ENCODE measurements at places on chromosomes 2 and 18.

DNA sequence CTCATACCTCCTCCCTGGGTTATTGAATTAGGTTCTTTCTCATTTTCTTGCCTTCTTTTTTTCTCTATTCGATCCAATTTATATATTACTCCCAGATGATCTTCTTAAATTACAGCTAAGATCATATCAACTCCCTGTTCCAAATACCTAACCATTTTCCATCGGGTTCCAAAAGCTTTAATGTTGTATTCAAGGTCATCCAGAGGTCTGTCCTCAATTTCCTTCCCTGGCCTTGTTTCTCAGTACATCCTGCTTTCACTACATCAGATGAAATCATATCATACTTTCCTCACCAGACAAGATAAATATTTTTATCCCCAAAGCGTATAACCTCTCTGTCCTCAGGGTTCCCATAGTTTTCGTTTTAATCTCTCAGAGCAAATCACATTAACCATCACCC is 36.3 kb upstream of the GREB1L start:
- DNase-seq, result no peak

DNA sequence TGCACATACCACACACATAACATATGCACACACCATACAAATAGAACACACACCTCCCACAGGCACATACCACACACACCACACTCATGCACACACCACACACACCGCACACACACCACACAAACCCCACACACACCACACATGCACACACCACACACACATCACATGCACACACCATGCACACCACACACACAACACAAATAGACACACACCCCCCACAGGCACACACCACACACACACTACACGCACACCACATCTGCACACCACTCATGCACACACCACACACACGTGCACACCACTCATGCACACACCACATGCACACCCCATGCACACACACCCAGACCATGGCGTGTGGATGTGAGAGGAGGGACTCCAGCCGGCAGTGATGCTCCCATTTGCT is 161.7 kb upstream of the TPO start:
- DNase-seq, result no peak

DNA sequence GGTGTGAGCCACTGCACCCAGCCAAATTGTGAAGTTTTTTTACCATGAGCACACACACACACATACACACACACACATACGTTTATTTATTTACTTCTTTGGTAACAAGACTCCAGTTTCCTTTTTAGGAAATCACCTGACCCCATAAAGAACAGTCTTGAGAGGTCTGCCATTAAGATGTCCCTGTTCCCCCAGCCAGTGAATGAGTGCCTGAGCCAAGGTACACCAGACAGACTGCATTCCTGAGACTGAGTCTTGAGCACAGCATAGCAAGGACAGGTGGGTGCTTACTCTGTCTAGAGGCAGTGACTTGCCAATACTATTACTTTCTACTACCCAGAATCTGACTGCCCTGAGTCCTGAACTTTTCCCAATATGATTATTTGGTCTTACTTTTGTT is 167.2 kb upstream of the SATB2 start:
- no peak for DNase-seq

GRCh38 chr2:71849111-71849510 is 298.6 kb downstream of the CYP26B1 start:
- DNase-seq, result no peak

GRCh38 chr18:55400590-55401541 is 187.1 kb downstream of the TCF4 start:
- no peak for DNase-seq

DNA sequence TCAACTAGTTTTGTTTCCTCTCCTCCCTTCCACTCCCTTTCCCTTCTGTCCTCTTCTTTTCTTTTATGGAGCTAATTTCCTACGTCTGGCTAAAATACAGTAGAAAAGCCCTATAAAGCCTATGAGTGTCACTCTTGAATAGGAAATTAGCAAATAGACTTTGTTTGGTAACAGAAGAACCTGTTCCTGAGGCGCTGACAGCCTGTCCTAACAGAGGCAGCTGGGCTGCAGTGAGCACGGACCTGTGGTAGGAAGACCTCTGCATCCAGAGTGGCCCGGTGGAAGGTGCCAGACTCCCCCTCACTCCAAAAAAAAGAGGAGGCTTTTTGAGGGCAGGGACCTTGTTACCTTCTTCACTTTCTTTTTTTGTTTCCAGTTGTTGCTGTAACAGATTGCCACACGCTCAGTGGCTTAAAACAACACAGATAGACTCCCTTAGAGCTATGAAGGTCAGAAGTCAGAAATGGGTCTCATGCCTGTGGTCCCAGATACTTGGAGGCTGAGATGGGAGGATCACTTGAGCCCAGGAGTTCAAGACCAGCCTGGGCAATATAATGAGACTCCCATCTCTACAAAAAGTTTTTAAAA is 81.2 kb upstream of the TXNDC2 start:
- no peak for DNase-seq

- DNase-seq, result no peak
These were observed 34.1 kb downstream of the CDCA7 start for GRCh38 chr2:173388795-173389194.

DNA sequence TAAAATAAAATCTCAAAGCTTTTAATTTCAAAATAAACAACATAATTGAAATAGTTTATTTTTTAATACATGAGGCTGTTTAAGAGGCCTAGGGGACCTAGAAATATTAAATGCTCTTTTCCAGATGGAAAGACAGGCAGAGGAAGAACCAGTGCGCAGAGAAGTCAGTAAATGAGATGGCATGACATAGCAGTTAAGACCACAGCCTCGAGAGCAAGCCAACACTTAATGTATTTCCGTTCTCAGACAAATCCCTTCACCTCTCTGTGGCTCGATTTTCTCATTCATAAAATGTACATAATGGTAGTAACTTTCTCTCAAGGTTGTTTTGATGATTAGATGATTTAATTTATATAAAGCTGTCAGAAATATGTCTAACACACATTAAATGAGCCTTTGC is 405.1 kb upstream of the CWC22 start:
- no peak for DNase-seq

GRCh38 chr2:6945087-6945813 is 28.0 kb downstream of the RNF144A start:
- no peak for DNase-seq

- no peak for DNase-seq
These were observed 265.3 kb downstream of the CYP26B1 start for GRCh38 chr2:71882236-71882946.

- DNase-seq, result no peak
These were observed 34.8 kb upstream of the CCDC102B start for GRCh38 chr18:68763083-68763482.

- no peak for DNase-seq
These were observed 306.7 kb upstream of the POU3F3 start for GRCh38 chr2:104547221-104547620.

DNA sequence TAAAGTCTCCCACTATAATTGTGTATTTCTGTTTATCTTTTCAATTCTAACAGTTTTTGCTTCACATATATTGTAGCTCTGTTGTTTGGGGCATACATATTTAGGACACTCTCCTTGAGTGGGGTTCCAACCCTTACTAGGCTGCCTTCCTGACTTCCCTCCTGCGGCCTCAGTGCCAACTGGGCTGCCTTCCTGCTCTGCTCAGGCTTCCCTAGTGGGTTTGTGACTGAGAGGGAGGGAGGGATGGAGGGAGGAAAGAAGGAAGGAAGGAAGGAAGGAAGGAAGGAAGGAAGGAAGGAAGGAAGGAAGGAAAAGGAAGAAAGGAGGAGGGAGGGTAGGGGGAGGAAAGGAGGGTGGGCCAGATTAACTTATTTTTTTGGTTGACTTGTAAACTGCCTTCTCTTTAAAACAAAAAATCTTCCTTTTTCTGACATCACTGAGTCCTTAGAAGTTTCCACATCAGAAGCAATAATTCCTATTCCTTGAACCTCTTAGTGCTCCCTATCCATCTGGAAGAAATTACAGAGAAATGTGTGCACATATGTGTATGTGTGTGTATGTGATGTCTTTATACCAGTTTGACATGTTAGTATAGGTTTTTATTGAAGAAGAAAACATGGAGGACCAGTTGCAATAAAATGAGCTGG is 145.4 kb upstream of the PGAP1 start:
- no peak for DNase-seq
